Epithelial cell of esophagus (primary cell): ENCODE measurements at places on chromosomes 2 and 18.
A peak's percentile ranks its signal among the peaks of the same experiment; 100 is the strongest.

- no peak for DNase-seq
Observed at GRCh38 chr2:236627841-236628240, 58.2 kb downstream of the ACKR3 start.

DNA sequence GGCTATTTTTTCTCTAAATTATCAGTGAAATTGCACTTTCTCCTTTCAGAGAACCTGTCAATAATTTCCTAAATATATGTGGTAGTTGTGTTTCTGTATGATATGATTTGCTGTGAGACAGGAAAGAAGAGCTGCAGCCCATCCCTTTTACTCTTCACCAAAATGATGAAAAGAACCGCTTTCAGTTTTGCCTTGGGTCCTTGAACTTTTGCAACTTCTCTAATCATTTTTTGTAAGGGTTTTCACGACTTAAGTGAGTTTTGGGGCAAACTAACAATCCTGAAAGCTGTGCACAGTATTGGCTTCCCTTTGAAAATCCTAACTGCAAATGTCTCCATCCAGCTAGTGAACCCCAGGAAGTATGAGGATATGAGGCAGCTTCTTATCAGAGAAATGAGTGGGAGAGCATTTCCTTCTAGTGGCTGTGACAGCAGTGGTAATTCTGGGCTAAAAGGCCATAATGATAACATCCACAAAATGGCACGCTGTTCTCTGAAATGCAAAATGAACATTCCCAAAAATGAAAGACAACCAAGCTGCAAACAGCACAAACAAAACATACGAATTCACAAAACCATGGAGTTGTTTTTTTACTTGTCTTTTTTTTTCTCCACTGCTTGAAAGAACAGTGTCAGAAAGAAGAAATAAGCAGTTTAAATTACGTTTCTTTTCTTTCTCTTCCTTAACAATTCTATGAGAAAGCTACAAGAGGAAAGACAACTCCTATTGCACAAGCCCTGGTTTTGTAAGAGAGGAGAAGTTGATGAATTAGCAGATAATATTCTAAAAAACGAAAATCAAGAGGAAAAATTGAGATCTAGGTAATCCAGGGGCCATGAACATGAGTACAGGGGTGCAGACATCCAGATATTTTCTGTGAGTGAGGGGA is 1291.6 kb upstream of the ZEB2 start:
- no peak for DNase-seq

DNA sequence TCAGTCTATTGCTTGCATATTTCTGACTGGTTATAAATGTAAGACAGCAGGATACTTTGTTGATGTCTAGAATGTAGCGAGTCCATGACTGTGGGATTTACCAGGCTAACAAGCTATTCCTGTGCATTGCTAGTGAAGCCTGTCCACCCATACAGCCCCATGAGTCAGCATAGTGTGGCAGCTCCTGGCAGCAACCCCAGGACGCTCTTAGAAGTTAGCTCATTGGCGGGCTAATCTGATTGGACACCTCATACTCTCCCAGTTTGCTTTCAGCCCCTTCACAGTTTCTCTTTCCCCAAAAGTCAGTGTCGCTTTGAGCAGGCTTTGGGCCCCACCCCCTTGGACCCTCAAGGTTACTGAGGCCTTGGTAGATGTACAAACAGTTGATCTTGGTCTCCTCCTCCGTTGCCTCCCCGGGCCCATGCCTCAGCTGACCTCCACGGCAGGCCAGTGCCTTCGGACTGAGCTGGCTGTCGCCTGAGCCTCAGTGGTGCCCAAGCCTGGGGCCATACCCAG is 48.0 kb downstream of the COA5 start:
- DNase-seq: peak; percentile 79

- DNase-seq: no peak
Observed at GRCh38 chr2:22753476-22753875, 631.5 kb upstream of the KLHL29 start.
